ENCODE measurements at places on chromosomes 11 and 22.

DNA sequence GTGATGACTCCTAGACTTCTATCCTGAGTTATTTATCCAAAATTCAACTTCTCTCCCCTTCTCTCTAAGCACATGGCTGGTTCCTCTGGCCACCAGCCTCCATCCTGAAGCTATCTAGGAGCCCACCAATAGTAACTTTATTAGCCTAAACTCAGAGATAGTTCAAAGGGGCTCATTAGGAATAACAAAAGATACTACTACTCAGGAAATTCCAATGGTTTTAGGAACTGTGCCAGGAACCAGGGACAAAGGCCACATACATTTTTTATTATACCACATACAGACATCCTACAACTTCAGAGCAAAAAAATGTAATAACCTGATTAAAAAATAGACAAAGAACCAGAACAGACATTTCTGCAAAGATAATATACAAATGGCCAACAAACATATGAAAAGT is 27.9 kb downstream of the SLC25A17 start:
- no peak for DNase-seq

GRCh38 chr22:46068593-46069491 is 81.5 kb upstream of the PPARA start:
- no peak for DNase-seq

- DNase-seq, result no peak
These were observed 370.6 kb upstream of the CADM1 start for GRCh38 chr11:115874843-115875242.

GRCh38 chr22:31604746-31605705 is 57.0 kb downstream of the PISD start:
- no peak for DNase-seq

DNA sequence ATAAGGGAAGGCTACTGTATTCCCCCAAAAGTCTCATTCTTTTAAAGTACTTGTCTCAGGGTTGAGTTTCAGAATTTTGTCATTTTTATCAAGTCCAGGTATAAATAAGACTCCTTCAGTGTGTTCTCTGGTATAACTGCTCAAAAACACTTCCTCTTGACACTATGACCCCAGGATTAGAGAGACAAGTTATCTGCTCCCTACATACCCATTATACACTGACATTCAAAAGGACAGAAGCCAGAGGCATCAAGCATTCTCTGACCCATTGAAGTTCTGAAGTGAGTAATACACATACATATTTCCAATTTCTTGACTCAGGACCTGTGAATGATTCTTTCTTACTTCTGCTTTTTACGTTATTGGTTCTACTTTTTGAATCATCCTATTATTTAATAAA is 447.8 kb upstream of the CNTN5 start:
- no peak for DNase-seq

- no peak for DNase-seq
These were observed 5.4 kb downstream of the RELT start for GRCh38 chr11:73381589-73381988.

DNA sequence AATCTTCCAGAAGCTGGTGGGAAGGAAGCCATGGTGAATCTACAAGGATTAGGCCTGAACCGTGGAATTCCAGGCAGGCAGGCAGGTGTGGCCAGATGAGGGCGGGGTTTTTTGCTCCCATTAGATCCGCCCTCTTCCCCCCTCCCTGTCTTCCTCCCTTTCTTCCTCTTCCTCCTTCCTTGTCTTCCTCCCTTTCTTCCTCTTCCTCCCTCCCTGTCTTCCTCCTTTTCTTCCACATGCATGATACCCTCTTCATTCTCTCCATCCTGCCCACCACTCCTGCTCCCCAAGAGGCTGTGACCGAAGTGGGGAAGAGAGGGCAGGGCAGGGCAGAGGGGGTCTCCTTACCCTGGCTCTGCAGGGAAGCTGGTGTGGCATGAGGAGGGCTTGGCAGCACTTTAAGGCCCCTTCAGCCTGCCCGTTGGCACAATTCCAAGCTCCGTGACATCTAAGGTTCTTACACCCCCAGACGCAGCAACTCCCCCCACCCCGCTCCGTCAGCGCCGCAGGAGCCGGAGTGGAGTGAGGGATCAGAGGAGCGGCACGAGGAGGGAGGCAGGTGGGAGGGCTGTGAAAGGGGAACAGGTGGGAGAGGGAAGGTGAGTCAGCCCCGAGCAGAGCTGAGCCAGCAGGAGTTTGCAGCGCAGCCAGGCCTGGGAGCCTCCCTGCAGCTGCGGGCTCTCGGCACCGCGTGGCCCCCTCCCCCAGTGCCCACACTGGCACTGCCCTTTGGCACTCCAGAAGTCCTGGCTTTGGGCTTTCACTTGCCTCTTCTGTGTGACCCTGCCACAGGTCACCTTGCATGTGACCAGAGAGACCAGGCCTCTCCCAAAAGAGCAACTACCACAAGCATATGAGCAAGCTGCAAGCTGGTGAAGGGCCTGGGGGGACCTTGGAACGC is 32.1 kb downstream of the KCNJ4 start:
- peak; percentile 62 for DNase-seq

- no peak for DNase-seq
These were observed 44.6 kb downstream of the RBX1 start for GRCh38 chr22:40995821-40996220.

DNA sequence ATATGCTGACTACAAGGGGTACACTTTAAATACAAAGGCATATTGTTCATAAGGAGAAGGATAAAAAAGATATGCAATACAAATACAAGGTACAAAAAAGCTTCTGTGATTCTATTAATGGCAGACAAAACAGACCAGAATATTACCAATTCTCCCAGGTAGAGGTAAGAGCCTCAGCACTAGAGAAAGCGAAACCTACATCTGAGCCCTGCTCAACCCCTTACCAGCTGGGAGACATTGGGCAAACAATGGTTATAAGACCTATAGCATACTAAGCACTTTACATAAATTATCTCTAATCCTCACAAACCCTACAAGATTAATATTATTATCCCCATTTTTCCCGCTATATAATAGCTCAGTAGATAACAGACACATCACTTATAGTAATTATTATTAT is 41.2 kb upstream of the LRRC55 start:
- no peak for DNase-seq

- DNase-seq, result no peak
These were observed 479.9 kb downstream of the INSC start for GRCh38 chr11:15594607-15595006.

DNA sequence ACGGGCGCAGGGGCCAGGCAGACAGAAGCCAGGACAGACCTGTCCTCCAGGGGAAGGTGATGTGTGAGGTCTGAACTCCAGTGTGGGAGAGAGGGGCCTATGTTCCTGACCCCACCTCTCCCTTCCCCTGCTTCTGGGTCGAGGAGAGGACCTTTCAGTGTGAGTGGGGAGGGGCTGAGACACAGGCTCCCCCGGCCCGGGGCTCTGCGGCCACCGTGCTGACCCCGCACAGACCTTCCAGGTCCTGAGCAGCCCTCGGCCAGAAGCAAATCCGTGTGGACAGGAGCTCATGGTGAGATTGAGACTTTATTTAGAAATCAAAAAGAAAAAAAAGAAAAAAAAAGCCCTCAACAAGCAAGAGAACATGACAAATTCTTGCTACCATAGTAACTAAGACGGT is 680.5 kb downstream of the BRD1 start:
- DNase-seq, result no peak

- DNase-seq, result no peak
These were observed 134.4 kb downstream of the CSNK2A3 start for GRCh38 chr11:11218629-11218986.

DNA sequence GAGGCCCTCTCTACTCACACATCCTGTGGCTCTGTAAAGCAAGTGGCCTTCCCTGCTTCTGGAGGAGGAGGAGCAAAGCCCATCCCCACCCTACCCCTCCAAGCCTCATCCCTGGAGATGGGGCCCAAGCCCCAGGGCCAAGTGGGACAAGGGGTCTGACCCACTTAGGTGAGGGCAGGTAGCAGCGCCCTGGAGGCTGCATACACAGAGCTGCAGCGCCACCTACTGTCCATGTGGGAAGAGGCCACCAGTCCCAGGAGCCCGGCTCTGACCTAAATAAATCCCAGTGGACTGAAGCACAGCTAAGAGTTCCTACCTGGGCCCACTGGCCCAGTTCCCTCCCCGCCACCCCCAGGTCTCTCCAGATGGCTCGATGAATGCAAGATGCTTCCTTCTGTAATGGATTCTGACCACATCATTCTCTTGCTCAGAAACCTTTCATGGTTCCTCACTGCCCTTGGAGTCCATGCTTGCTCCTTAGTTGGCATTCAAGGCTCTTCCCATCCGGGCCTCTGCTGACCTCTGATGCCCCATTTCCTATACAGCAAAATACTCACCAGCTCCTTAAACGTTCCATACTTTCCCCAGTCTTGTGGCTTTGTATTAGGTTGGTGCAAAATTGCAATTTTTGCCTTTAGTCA is 62.1 kb downstream of the THAP12 start:
- DNase-seq, result peak; percentile 66

DNA sequence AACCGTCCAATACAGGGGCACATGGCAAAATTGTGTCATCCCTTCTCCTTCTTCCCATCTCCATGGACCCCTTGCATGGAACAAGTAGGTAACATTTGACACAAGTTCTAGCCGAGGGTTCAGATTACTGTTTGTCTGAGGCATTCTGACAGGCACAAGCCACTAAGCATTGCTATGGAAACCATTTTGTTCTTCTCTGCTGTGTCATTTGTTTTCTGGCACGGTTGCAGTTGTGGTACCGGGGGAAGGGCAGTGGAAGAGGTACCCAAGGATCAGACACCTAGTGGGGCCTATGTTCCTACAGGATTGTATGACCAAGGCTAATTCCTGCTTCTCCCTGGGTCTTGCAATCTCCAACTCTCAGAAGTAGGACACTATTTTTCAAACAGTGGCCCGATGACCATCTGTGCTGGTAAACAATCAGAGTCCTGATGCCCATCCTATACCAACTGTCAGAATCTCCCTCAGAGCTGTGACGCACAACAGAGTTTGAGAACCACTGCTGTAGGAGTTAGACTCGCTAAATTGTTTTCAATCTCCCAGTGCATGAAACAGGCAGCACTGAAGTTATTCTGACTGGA is 69.3 kb downstream of the KCNC1 start:
- DNase-seq, result no peak

- DNase-seq, result no peak
These were observed 27.0 kb upstream of the SLC5A1 start for GRCh38 chr22:32016081-32016480.

- DNase-seq, result no peak
These were observed 21.2 kb upstream of the YWHAH start for GRCh38 chr22:31923136-31923535.

DNA sequence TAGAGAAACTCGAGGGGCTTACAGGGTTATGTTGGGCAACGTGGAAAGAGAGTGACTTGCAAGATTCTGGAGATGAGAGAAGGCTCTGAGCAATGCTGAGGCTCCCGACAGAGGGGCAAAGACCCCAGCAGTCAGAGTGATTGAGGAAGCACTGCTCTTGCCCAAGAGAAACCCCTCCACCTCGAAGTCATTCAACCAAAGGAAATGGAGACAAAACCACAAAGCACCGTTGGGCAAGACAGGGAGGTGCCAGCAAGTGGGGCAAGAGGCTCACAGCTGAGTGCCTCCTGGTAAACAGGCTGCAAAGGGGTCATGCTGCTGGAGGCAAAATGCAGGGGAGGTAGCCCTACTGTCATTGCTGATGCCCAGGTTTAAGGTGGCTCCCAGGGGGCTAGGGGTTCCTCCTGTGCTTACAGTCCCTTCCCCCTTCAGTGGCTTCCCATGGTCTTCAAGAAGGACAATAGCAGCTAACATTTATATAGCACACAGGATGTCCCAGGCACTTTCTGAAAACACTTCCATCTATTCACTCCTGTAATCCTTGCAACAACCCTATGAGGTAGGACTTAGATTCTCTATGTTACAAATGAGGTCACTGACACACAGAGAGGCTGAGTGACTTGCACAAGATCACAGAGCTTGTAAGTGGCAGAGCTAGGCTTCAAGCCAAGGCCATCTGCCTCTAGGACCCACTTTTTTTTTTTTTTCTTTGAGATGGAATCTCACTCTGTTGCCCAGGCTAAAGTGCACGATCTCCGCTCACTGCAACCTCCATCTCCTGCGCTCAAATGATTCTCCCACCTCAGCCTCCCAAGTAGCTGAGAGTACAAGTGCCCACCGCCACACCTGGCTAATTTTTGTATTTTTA is 18.1 kb upstream of the MYH9 start:
- no peak for DNase-seq

GRCh38 chr22:29701155-29701999 is 18.4 kb upstream of the CABP7 start:
- DNase-seq, result no peak

- no peak for DNase-seq
These were observed 5.1 kb downstream of the TSPAN18 start for GRCh38 chr11:44731685-44732430.

GRCh38 chr22:37775785-37776638 is 31.7 kb upstream of the GCAT start:
- DNase-seq, result no peak

- DNase-seq, result no peak
These were observed 141.3 kb upstream of the POU2AF2 start for GRCh38 chr11:111104185-111104584.

GRCh38 chr11:85540635-85541205 is 86.4 kb downstream of the DLG2 start:
- no peak for DNase-seq

DNA sequence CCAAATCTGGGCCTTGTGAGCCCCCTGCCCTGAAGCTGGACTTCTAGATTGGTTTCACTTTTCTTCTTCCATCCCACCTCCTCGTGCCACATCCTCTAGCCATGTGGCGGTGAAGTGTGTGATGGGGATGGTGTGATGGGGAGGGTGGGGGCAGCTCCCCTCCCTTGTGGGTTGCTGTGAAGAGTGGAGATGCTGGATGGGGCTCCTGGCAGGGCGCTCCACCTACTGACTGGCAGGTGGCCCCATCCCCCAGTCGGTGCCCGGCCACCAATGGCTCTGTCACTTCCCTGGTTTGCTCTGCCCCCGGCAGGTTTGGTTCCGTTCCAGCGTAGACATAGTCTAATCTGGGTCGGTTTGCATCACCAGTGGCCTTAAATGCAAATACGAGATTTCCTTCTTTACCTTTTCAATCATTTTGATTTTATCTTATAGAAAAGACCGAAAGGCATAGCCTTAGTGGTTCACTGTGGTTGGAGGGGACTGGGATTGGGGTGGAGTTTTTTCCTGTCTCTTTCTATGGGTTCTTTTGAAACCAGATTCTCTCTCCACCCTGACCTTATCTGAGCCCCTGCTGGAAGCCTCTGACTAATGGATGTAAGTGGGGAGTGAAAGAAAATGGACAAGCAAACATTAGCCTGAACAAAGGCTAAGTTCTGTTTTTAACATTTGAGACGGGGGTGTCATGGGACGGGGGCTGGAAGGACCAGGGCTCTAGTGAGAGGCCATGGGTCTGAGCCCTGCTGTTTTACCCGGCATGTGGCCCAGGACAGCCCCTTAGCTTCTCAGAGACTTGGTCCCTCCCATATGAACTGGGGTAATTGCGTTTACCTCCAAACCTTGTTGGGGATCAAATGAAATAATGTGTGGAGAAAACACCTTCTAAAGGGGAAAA is 149.3 kb downstream of the CACNA1I start:
- no peak for DNase-seq

All from renal pelvis (tissue), 12 donors.